ENCODE measurements at places on chromosomes 1 and 21.

DNA sequence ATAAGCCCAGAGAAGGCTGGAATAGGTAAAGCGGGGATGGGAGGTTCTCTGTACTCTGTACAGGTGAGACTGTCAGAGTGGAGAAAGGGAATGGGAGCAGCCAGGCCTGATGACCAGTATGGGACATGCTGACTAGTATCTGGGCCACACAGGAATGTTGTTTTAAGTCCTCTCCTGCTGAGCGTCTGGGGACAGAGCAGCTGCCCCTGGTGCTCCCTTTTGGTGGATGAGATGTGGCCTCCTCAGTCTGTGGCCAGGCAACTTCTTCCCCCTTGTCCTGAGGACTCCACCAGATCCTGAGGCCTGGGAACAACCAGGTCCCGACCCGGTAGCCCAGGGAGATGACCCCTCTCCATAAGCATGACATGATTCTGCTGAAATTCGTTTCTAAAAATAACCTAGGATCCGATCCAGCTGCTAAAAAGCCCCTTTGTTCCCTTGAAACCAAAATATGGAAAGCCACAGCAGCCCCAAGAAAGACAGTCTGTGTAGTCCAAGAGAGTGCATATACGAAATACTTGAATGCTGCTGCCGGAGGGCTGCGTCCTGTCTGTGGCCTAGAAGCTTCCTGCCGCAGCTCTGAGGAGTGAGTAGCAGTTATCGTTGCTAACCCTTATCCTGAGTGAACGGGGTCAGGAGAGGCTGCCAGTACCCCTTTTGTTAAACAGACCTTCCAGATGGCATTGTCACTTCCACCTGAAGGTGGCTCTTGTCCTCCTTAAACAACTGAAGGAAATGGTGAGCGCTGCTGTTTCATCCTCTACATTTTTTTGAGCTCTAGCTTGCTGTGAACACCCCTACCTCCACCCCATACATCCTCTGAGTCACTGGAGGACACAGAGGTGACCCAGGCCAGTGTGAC, 47.1 kb downstream of the ATP2B4 start:
- DNase-seq, result peak; percentile 63

GRCh38 chr1:14065486-14065885, 365.5 kb downstream of the PRDM2 start:
- DNase-seq, result no peak

- DNase-seq, result no peak
Observed at GRCh38 chr1:182085726-182086125, 24.2 kb upstream of the ZNF648 start.

DNA sequence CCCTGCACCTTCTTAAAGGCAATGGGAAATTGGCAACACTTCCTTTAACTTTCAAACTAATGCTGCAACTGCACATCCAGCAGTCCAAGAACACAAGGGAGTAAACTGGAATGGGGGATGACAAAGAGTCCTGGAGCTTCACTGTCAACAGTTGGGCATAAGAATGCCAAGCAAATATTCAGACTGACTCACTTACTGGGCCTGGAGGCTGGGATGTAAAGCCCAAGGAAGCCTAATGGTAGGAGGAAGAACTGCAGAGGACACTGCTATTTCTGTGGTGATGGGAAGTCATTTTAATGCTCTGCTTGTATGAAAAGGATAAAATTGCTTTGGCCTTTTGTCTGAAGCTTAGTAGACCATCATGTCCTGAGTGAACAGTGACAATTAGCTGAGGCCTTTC, 15.7 kb upstream of the DMRTA2 start:
- DNase-seq, result no peak

DNA sequence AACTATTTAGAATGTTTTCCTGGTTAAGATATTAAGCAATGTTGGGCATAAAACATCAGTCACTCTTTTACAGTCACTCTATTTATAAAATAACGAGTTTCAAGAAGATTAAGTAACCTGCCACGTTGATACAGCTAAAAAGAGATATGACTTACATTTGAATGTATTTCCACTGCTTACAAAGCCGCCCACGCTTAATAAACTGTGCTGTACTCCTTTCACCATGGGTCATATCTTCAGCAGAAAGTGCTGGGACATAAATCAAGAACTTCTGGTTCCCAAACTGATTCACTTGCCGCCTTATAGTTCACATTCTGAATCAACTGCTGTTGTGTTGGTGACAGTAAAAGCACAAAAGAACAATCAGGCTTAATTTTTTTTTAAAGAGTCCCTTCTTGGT, 666.7 kb downstream of the NCAM2 start:
- DNase-seq, result no peak

- DNase-seq, result peak; percentile 29
Observed at GRCh38 chr1:165444897-165445370, at the start of gene RXRG. RXRG (minus strand) TSS chr1:165445126; CDS start chr1:165444893, 233 bp downstream.

GRCh38 chr1:15508700-15509487, 15.1 kb downstream of the CASP9 start:
- DNase-seq, result no peak
